GM12878 (cell line): ENCODE measurements at places on chromosomes 2 and 18. TPM values are rescaled to one million over a fixed set of nuclear protein-coding genes. Genes with fewer than 3 reads are reported as not detected.

Gene PLGLB1
- total RNA-seq = 1.2 and 2.2 TPM in 2 replicates

Gene CD8B2
- total RNA-seq = not detected in 2 replicates

Gene PDE11A
- total RNA-seq = not detected in 2 replicates

Gene RFX8
- not detected in 2 replicates for total RNA-seq

GRCh38 chr2:99662761-99663341 is 173.0 kb upstream of the REV1 start:
- no peak overlapping the region for H3K4me3 ChIP-seq
- H3K27ac ChIP-seq = no peak overlapping the region
- H3K4me1 ChIP-seq = no peaks in the 10 kb centered on the region
- H3K36me3 ChIP-seq = no peaks in the 10 kb centered on the region

GRCh38 chr18:31450409-31450808 is 2.9 kb downstream of the DSG3 start:
- H3K4me1 ChIP-seq = no peaks in the 10 kb centered on the region
- H3K4me3 ChIP-seq = no peak overlapping the region
- H3K36me3 ChIP-seq = no peaks in the 10 kb centered on the region
- H3K27ac ChIP-seq = no peak overlapping the region
